Naive thymus-derived CD8-positive, alpha-beta T cell (primary cell): ENCODE measurements at places on chromosomes 4 and X. TPM values are rescaled to one million over a fixed set of nuclear protein-coding genes. Genes with fewer than 3 reads are reported as not detected.

The VCX gene
- polyA plus RNA-seq = not detected

The ERCC6L gene
- polyA plus RNA-seq = 0.51 TPM

The NWD2 gene
- polyA plus RNA-seq = not detected

The GLOD5 gene
- polyA plus RNA-seq = not detected

The MSANTD1 gene
- polyA plus RNA-seq = not detected
